Natural killer cell treated with Interleukin-12 subunit alpha and Interleukin-12 subunit beta and Interleukin-15 and Interleukin-18, amount 100 ng/mL, for 72 hours (primary cell): ENCODE measurements at places on chromosomes 5 and 9.

DNA sequence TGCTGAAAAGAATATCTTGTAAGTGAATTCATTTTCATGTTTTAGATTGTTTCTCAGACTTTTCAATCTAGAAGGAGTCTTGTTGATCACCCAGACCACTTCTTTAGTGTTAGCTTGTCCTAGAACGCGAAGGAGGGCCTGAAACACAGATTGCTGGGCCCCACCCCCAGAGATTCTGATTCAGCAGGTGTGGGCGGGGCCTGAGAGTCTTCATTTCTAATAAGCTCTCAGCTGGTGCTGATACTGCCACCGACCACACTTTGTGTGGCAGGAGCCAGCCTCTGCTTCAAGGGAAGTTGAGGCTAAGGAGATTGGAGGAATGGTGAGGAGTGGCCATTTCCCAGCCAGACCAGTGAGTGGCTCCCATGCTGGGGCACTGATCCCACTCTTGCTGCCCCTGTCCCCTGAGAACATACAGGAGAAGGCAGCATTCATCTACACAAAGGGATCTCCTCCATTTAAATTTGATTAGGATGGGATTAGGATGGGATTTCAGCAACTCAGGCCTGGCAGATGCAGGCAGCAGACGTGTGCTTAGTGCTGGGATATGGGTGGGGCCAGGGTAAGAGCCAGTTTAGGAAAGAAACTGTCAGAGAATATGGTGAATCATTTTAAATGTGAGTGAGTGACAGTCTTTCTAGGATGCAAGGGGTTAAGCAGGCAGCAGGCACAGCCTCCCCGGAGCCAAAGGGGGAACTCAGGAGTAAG lies 35.9 kb downstream of the ZNF618 start:
- no peak for DNase-seq

DNA sequence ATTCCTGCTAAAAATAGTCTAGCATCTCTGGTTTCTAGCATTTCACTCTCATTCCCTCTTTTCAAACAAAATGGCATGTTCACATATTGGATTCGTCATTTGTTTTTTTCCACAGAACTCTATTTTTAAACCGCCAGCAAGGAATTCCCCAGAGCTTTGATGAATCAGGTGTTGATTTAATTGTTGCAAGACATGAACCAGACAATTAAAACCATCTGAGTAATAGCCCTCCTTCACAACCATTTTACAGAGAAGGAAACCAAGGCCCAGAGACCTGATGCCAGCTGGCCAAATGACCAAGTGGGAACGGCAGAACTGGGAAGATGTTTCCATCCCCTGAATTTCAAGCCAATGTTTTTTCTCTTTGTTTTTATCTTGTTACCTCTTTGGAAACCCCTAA lies 167.0 kb downstream of the CAAP1 start:
- DNase-seq = no peak

DNA sequence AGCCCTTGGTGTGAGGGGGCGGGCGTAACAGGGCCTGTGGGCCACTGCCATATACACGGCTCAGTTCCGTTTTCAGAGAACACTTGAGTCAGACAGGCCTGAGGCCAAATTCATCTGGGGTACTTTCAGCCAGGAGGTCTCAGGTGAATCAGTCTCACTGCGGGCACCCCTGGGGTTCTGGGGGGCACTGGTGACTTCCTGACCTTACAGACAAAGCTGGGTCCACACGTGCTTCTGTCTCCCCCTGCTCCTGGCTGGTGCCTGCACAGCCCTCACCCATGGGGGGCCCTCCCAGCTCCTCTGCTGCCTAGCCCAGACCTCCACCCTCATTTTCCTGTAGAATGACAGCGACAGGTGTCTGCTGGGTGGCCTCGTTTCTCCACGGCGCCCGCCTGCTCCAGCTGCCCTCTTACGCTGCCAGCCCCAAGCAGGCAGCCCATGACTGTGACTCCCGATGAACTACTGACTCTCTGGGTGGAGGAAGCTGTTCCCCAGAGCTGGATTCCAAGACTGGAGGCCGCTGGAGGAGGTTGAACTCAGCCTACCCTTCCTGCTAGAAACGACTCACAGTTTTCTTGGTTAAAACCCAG lies 374.1 kb upstream of the IRX4 start:
- DNase-seq = no peak

- no peak for DNase-seq
These were observed 59.1 kb upstream of the ZFAND5 start for GRCh38 chr9:72424131-72424530.

- DNase-seq = peak; percentile 22
These were observed 123.3 kb upstream of the TBC1D2 start for GRCh38 chr9:98378794-98379193.

- DNase-seq = peak; percentile 62
These were observed 1.4 kb downstream of the ZSWIM6 start for GRCh38 chr5:61333321-61333953.

DNA sequence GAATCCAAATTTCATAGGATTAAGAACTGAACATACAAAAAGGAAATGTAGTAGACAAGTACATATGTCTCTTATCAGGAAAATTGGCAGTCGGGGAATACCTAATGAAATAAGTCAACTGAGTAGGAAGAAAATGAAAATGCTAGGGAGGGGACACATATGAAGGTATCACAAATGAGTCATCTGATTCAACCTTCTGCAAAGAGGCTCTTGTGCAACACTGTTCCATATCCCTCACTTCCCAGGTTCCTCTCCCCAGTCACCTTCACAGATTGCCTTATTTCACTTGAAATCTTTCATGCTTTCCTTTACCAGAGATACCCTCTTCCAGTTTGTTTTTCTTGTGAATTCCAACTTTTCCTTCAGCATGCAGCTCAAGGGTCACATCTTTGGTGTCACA lies 139.0 kb downstream of the RFX3 start:
- DNase-seq = no peak

- no peak for DNase-seq
These were observed 27.9 kb downstream of the AGTPBP1 start for GRCh38 chr9:85713897-85714296.

GRCh38 chr5:167916261-167916691 lies 375.2 kb upstream of the WWC1 start:
- DNase-seq = no peak

GRCh38 chr9:73080110-73080694 lies 71.5 kb upstream of the ANXA1 start:
- no peak for DNase-seq

GRCh38 chr5:135651156-135651555 lies 72.4 kb upstream of the CXCL14 start:
- no peak for DNase-seq

DNA sequence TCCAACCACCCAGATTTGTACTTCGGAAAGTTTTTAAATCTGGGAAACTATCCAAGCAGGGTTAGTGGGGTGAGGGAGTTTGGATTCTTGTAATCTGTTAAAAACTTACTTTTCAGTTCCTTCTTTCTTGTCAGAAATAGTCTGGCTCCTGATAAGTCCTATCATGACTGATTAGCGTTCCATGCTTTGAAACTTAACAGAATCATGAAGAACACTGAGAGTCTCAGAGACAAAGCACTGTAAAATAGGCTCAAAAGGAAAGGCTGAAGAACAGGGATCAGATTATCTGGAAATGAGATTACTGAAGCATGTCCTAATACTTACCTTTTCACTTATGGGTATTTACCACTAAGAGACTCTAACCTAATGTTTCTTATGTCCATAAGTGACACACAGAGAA lies 242.5 kb downstream of the ARRDC3 start:
- no peak for DNase-seq

DNA sequence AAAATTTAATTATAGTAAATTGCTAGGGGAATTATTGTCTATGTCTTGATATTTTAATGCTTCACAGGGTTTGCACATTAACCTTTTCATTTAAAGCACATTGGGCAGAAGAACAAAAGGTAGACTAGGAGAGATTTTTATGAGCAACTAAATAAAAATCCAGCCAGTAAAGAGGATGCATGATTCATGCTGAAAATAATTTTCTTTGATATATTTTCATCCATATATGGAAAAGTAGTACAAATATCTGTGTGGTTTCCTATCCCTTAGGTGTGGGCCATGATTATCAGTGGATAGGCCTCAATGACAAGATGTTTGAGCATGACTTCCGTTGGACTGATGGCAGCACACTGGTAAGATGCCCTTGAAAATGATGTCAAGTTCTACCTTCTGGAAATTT lies 83.1 kb downstream of the VCAN start:
- no peak for DNase-seq

GRCh38 chr5:158897444-158898160 lies 202.1 kb downstream of the EBF1 start:
- DNase-seq = no peak

GRCh38 chr9:124000161-124000783 lies 11.3 kb upstream of the LHX2 start:
- DNase-seq = no peak

DNA sequence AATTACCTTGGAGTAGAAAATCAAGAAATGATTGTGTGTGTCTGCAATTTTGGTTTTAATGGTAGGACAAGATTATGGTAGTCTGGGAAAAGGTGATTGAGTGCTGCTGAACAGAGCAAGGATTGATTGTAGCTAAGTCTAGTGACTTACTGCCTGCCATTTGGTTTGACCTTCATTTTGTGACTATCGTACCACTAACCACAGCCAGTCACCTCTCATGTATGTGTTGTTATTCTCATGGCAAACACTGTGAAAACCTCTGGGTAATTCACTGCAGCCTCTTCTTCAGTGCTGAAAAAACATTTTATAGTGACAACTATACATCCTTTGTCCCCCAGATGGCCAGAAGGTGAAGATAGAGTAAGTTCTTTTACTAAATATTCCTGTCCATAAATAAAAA lies 37.5 kb downstream of the CTNNA1 start:
- DNase-seq = no peak

- DNase-seq = no peak
These were observed 43.2 kb upstream of the FOXE1 start for GRCh38 chr9:97809666-97810344.

GRCh38 chr5:100790170-100790665 lies 112.9 kb downstream of the ST8SIA4 start:
- no peak for DNase-seq

DNA sequence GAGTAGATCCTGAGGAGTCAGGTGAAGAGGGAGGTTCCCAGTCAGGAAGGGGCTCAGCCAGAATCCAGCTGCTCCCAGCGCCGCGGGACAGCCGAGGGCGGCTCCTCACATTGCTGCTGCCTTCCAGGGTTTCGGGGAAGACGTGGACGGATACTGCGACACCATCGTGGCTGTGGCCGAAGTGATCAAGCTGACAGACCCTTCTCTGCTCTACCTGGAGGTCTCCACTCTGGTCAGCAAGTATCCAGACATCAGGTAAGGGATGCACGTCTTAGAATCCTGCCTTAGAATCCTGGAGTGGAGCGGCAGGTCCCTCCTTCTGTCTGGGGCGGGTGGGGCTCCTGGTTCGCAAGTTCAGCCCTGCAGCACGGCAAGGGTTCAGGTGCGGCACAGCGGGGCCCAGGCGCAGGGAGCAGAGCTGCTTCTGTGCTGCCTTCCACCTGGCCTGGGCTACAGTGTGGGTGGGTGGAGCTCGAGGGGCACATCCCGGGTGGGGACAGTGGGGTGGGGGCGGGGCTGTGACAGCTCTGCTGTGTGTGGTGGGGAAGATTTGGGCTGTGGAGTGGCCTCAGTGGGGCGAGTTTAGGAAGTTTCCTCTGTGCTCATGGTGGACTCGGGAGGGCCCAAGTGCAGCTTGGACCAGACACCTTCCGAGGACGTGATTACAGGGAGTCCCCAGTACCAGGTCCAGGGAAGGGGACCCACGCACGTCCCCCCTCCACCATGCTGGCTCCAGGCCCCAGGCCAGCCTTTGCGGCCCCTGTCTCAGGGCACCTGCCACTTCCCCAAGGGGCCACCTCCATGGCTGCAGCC lies 22.8 kb downstream of the EXOC3 start:
- DNase-seq = no peak

DNA sequence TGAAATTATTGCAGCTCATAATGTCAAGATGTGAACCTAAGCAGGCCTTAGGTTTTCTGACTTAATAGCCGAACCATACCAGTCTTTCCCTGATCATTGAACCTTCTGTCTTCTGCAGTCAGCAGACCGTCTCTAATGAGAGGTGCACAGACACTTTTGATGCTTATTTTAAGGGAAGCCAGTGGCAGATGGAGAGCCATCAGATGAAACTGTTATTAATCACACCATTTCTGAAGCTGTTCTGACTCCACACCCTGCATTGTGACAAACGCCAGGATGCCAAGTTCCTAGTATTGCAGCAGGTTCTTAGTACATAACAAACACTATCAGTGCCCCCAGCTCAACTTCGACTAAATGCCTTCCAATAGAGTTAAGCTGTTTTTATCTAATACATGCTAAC lies 43.0 kb downstream of the PIK3R1 start:
- DNase-seq = no peak

DNA sequence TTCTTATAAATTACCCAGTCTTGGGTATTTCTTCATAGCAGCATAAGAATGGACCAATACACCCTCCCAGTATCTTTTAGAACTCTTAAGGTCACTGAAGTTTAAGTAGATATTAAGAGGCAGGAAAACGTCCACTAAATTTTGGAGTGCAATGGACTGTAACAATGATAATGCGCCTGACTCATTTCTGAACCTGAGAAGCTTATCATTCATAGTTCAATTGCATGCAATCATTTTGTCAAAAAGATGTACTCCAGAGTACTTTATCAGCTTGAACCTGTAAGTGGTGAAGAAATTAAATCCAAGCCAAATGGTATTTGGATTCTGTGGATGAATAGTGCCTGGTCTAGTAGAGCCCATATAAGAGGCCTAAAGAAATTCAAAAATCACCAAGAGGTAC lies 196.5 kb upstream of the CDH9 start:
- no peak for DNase-seq

GRCh38 chr5:163660486-163660885 lies 155.1 kb downstream of the MAT2B start:
- no peak for DNase-seq

- no peak for DNase-seq
These were observed 6.5 kb downstream of the HMGXB3 start for GRCh38 chr5:150007050-150007449.

DNA sequence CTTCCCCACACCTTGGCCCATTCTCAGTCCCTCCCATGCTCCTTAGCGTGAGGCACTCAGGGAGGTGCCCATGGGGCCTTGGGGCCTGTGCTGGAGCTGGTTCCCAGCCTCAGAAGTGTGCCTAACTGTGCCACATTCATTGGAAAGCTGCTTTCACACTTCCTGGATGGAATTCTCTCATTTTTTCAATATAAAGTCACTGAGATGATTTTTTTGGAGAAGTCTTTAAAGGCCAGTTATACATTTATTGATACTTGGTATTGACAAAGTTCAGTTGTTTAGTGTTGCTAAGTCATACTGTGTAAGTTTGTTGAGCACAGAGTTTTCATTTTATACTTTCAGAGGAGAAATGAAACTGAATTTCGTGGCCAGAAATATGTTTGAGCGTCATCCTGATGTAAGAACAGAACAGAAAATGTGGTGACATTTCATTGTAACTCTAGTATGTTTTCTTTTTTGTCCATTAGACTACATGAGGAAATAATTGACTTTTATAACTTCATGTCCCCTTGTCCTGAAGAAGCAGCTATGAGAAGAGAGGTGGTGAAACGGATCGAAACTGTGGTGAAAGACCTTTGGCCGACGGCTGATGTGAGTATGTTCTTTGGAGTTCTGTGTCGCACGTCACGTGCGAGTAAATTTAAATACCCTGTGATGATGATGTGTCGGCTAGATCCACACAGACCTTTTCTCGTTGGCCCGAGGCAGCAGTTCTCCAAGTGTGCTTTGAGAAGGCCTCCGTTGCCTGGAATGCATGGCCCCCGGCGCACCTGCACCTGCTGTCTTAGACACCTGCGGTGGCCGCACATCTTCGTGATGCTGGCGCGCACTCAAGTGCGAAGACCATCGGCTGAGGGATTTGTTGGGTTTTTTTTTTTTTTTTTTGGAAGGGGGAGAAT lies 24.1 kb downstream of the TENT4A start:
- no peak for DNase-seq

GRCh38 chr5:132812123-132812765 lies 858 bp upstream of the SOWAHA start:
- no peak for DNase-seq

- no peak for DNase-seq
These were observed 16.0 kb upstream of the TEX48 start for GRCh38 chr9:114697951-114698351.
